ENCODE measurements at places on chromosomes 13 and 19. TPM values are rescaled to one million over a fixed set of nuclear protein-coding genes. Genes with fewer than 3 reads are reported as not detected.

The FCAR gene
- total RNA-seq = 4.9 TPM

- ATAC-seq = no peak
Measured at GRCh38 chr13:49802426-49802825, 9.9 kb upstream of the KPNA3 start.

- no peak for ATAC-seq
Measured at GRCh38 chr19:13073263-13073662, 29.4 kb downstream of the LYL1 start.

DNA sequence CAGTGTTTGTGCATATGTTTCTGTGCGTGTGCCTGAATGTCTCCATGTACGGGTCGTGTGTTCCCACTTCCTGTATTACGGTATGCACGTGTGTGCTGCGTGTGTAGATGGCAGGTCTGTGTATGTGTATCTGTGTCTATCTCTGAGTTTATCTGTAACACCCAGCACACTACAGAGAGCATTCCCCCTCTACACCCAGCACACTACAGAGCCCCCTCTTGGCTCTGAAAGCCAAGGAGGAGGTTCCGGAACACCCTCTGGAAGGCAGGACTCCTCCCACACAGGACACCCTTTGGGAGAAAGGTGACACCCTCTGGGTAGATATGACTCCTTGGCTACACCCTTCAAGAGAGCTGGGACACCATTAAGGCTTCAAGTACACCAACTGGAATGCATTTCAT is 2.1 kb upstream of the ERFL start:
- no peak for ATAC-seq

GRCh38 chr13:67192751-67193150 is 37.4 kb downstream of the PCDH9 start:
- no peak for ATAC-seq

GRCh38 chr13:113053801-113054604 is 51.6 kb upstream of the F7 start:
- no peak for ATAC-seq

DNA sequence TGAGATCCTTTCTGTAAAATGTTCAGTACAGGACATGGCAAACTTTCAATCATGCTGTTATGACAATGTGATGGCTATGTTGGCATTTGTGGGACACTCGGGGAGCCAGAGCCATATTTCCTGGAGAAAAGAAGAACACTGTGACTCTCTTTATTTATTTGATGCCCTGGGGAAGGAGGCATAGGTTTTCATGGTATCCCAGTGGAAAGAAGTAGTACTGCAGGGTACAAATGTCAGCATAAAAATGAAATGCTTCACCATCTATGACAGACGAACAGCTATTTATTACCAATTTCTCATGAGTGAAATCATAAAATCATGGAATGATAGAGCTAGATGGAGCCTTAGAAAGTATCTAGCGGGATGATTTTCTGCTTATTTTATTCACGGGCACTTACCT is 217.1 kb downstream of the COL4A1 start:
- ATAC-seq = no peak

The SBNO2 gene
- total RNA-seq = 67.2 TPM
